Smooth muscle cell of the coronary artery (primary cell): ENCODE measurements at places on chromosomes 1 and 21. TPM values are rescaled to one million over a fixed set of nuclear protein-coding genes. Genes with fewer than 3 reads are reported as not detected.

FAM177B gene
- total RNA-seq, result not detected in 2 replicates

SMIM11 gene
- total RNA-seq, result 2.7 and 5.0 TPM in 2 replicates

EPHA10 gene
- not detected in 2 replicates for total RNA-seq

OR2T10 gene
- not detected in 2 replicates for total RNA-seq

MPC2 gene
- 19.7 and 36.1 TPM in 2 replicates for total RNA-seq

PTP4A2 gene
- 305 and 492 TPM in 2 replicates for total RNA-seq

KIF21B gene
- total RNA-seq, result under 0.01 and 0.23 TPM in 2 replicates

BARHL2 gene
- not detected in 2 replicates for total RNA-seq

KCNJ9 gene
- under 0.01 TPM in 1 of 2 replicates, not detected in the other for total RNA-seq

TCHHL1 gene
- not detected in 2 replicates for total RNA-seq

E2F2 gene
- 0.15 TPM in 1 of 2 replicates, not detected in the other for total RNA-seq

SYT2 gene
- total RNA-seq, result not detected in 2 replicates

HFM1 gene
- 0.08 and 0.23 TPM in 2 replicates for total RNA-seq

COL8A2 gene
- total RNA-seq, result 1.3 and 5.0 TPM in 2 replicates
